CD4-positive, alpha-beta T cell treated with Interleukin-10 for 1 hour (primary cell): ENCODE measurements at places on chromosomes 4 and X.

- DNase-seq, result no peak
These were observed 87.0 kb downstream of the COL25A1 start for GRCh38 chr4:109215506-109215905.

DNA sequence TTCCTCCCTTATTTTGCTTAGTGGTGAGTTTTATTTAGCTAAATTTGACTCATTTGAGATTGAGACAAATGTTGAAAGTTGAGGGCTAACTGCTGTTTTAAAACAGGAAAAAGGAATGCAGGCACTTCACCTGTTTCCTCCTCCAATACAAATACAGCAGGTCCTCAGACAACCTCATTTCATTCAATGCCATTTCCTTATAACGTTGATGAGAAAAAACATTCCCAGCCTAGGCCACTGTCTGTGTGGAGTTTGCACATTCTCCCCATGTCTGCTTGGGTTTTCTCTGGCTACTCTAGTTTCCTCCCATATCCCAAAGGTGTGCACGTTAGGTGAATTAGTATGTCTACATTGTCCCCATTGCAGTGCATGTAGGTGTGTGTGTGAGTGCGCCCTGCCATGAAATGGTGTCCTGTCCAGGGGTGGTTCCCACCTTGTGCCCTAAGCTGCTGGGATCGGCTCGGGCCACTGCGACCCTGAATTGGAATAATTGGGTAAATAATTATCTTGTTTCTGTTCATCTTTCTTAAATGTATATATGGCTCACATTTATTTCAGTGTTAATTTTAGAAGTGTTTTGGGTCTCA, 21.9 kb downstream of the SMAD1 start:
- DNase-seq, result no peak

DNA sequence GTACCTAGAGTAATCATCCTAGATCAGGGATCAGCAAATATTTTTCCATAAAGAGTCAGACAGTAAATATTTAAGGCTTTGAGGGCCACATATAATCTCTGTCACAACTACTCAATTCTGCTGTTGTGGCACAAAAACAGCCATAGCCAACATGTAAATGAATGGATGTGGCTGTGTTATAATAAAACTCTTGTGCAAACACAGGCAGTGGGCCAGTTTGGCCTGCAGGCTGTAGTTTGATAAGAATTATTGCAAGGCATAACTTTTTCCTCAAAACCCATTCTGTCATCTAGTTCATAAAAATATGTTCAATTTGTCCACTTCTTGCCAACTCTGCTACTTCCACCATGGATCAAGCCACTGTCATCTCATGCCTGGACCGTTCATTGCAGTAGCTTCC, 39.4 kb upstream of the SHROOM4 start:
- DNase-seq, result no peak

DNA sequence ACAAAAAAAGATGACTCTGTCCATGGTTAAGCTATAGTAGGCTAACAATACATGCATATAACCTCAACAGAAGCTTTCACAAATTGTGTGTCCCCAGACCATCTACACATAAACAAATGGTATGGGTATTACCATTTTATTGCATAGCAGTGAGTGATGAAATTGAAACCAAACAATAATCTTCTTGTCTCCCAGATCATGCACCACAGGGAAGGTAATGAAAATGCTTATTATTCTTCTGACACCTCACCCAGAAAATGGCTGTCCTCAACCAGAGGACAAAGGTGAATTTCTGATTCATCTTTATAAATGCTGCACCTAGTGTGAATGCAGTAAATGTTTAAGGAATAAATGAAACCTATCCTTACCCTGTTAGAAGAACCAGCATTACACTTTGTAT, 8.0 kb downstream of the PRSS12 start:
- no peak for DNase-seq

DNA sequence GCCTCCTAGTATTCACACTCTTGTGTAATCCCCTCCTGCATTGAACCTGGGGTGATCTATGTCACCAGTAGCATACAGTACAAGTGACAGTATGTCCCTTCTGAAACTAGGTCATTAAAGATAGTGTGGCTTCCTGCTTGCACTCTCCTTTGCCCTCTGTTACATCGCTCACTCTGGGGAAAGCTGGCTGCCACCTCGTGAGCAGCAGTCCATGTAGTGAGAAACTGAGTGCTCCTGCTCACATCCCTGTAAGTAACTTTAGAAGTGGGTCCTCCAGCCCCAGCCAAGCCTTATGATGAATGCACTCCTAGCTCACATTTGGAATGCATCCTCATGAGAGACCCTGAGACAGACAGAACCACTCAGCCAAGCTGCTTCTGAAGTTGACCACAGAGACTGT, 89.8 kb upstream of the TNIP3 start:
- peak; percentile 66 for DNase-seq

GRCh38 chrX:110135618-110136017, 132.7 kb downstream of the TMEM164 start:
- DNase-seq, result no peak

DNA sequence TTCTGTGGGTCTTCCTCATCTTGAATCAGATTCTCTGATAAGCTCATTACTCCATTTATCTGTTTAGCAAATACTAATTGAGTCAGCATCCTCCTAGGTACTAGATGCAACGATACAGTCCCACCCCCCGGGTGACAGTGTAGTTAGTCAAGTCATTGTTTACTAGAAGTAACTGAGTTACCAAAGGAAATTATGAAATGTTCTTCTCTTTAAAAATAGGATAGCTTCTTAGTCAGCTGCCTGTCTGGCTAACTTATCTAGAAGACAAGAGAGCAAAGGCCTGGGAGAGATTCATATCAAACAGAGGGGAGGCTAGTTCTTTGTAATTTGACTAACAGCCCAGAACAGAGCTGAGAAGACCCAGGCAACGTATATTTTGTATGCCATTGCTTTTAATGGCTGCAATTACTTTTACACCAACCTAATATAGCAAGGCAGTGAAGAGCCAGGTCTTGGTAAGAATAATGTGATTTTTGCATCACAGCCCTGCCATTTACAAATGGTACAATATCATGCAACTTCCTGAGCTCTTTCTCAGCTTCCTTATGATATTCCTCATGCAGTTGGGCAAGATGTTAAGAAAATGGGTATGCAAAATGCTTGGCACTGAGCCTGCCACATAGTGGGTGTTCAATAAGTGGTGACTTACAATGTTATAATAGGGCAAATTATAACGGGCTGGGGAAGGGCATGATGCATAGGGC, 149.9 kb downstream of the CHIC2 start:
- no peak for DNase-seq

GRCh38 chr4:158327525-158327924, 117.2 kb downstream of the TMEM144 start:
- DNase-seq, result no peak

- DNase-seq, result no peak
These were observed 50.6 kb downstream of the SCFD2 start for GRCh38 chr4:53315300-53315699.

- DNase-seq, result no peak
These were observed 598.1 kb downstream of the MID1IP1 start for GRCh38 chrX:39399387-39399786.

DNA sequence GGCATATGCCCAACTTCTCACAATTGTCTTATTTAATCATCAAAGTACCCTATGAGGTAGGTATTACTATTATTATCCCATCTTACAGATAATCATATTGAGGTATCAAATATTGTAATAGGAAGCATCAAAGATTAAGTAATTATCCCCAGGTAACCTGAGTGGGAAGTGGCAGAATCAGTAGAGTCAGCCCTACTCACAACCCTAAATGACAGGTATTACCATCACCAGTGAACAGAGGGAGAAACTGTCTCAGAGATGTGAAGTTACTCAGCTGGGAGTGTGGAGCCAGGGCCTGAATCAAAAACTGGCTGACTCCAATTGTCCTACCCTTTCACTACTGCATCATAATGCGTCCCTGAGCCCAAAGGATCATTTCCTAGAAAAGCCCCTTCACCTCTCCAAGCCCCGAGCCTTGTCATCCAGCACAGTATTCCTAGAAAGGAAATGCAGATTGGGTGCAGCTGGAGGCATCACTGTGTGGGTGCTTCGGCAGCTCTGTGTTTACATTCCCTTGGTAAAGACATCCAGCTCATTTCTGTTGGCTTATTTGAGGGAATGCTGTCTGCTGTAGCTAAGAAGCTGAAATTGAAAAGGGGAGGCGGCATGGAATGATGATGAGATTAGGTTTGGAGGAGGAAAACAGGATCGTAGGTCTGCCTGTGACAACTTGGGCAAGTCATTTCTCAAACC, 72.8 kb downstream of the DHX15 start:
- no peak for DNase-seq

GRCh38 chr4:54548098-54548620, 109.6 kb upstream of the KIT start:
- DNase-seq, result no peak

DNA sequence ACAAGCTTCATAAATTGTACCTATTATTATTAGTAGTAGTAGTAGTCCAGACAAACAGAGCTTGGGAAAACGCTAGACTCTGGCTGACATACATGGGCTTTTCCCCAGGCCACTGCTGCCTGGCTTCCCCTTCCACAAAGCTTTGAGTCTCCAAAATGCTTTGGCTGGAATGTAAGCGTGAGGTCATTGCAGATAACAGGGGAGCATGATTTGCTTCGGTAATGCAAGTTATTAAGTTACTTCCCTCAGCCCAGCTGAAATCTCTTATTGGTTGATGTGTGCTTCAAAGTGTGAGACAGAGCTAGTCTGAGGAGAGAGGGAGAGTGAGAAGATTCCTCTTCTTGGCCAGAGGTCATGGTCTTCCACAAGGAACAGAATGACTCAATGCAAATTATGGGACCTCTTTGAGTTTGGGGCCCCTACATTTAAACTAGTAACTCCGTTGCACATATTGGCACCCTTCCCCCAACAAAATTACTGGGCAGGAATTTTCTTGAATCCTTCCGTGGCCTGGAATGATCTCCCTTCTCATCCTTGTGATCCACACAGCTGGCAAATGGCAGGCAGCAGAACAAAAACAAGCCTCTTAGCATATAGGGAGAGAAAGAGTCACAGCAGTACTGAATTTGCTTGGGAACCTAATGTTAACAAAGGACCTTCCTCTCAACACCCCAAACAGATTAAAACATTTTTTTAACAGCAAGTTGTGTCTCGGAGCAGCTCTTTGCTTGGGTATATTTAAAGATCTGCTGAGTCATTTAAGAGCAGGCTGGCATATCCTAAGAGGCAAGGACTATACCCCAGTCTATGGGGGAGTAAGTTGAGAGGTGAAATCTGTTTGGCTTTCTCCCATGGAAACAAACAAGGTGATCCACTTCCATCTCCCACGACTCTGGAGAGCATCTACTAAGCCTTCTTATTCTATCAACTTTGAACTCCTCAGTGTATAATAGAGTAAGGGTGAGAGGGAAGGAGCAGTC, 19.9 kb downstream of the AR start:
- no peak for DNase-seq

- no peak for DNase-seq
These were observed 91.4 kb upstream of the TTC29 start for GRCh38 chr4:147037069-147037468.

GRCh38 chrX:15946783-15947580, 92.4 kb upstream of the AP1S2 start:
- DNase-seq, result no peak

GRCh38 chr4:175297965-175298565, 379.9 kb downstream of the ADAM29 start:
- DNase-seq, result no peak

DNA sequence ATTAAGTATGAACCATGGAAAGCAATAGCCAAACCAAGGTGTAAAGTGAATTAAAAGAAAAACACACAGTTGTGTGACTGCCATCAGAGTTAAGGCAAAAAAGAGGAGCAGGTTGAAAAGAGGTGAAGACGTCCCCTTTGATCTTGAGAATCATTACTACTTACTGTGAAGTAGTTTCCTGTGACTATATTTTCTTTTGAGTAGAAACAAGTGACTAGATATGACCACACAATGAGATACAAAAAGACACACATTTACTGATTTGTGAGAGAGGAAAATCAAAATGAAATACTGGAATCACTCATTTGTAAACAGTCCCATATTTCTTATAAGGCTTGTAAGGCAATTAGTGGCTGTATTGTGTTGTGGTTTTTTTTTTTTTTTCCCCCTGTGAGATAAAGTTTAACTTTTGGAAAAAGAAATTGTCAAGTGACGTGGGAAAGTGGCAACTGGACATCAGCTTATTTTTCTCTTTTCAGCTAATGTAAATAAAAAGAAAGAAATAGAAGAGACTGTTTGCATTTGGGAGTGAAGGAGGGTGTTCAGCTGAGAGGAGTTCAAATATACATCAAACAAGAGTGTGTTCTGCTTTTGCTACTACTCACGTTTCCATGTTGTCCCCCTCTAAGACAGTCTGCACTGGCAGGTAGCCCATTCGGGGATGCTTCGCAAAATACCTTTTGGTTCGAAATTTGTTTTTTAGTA, 106.4 kb upstream of the FTHL17 start:
- DNase-seq, result no peak

DNA sequence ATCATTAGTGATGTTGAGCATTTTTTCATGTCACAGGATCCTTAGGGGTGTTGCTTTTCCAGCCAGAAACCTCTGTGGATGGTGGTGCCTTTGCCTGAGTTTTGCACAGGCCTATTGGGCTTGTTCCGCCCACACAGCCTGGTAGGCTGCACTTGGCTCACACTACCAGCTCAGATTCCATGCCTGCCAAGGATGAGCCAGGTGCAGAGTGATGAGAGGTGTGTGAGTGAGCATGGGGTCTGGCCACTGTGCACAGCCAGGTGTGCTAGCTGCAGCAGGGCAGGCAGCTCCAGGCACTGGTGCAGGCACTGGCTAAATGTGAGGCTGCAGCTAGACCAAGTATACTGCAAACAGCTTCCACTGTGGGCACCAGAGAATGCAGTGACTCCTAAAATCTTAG, 341.6 kb downstream of the FSTL5 start:
- no peak for DNase-seq

DNA sequence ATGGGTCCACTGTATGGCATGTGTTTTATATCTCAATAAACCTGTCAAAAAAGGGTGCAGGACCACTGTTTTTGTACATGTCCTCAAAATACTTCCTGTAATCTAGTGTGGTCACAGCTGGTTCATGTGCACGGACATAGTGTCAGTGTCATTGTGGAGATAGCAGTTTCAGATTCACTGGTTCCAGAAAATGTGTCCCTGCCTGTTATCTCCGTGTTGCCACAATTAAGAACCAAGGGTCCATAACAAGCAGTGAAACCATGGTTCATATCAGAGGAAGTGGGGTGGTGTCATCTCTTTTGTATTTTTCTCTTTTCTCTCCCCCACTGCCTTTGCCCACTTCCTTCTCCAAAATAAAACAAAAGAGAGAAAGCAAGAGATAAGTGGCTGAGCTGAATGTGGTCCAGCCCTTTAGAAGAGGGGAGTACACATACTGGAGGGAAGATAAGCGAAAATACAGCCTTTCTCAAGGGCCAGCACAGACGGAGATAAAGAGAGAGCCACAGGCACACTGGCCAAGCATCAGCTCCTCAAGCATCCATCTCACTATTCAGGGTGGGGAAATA, 51.2 kb downstream of the TBL1X start:
- DNase-seq, result no peak
